Activated T-helper 2 cell treated with anti-CD3 and anti-CD28 coated beads, Interferon-gamma antibody, Interleukin-2, Interleukin-4, amounts not matched to agents 10 μg/mL and 5 μg/mL and 100 μg/mL, durations not matched to agents 14 hours and 24 hours and 36 hours (primary cell): ENCODE measurements at places on chromosomes 5 and 9. TPM values are rescaled to one million over a fixed set of nuclear protein-coding genes. Genes with fewer than 3 reads are reported as not detected.
A peak's percentile ranks its signal among the peaks of the same experiment; 100 is the strongest.

GRCh38 chr9:14356351-14357265 is 42.7 kb upstream of the NFIB start:
- no peak for DNase-seq

- no peak for DNase-seq
Observed at GRCh38 chr9:82538634-82539033, 524.3 kb downstream of the RASEF start.

DNA sequence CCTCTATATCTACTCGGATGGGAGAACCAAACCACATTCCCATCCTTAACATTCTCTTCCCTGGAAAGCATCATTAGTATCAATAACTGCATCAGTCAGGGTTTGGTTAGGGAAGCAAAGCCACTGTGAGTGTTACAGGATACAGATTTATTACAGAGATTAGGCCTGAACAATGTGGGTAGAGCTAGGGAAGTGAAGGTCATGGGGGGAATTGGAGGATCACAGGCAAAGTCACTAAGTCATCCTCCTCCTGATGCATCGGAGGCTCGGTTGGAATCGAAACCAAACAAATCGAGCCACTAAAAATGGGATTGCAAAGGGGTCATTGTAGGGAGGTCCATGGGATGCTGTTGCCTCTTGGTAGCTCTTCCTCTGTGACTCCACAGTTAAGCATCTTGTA is 61.8 kb upstream of the ZBTB43 start:
- DNase-seq: peak; percentile 0

The BAAT gene
- not detected in 2 replicates for total RNA-seq

GRCh38 chr9:109974143-109974917 is 194.3 kb downstream of the PALM2AKAP2 start:
- DNase-seq: peak; percentile 63

The ARL14EPL gene
- not detected in 2 replicates for total RNA-seq

- DNase-seq: peak; percentile 13
Observed at GRCh38 chr9:124659099-124659659, 111.9 kb downstream of the NR6A1 start.

The SLC27A6 gene
- not detected in 2 replicates for total RNA-seq

DNA sequence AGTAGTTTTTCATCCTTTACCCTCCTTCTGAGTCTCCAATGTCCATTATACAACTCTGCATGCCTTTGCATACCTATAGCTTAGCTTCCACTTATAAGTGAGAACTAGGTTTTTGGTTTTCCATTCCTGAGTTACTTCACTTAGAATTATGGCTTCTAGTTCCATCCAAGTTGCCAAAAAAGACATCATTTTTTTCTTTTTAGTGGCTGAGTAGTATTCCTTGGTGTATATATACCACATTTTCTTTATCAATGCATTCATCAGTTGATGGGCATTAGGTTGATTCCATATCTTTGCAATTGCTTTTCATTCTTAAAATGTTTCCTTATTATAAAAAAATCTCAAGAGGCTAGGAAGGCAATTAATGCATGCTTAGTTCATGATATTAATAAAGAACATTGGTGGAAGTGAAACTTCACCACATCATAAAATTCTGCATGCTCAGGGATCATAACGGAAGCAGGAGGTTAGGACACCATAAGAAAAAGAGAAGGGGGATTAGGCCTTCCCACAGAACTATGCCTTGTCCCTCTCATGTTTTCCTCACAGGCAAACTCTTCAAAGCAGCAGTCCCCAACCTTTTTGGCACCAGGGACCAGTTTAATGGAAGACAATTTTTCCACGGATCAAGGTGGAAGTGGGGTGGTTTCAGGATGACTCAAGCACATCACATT is 105.2 kb downstream of the FRMD3 start:
- no peak for DNase-seq

The SREK1 gene
- 67.8 and 69.9 TPM in 2 replicates for total RNA-seq

DNA sequence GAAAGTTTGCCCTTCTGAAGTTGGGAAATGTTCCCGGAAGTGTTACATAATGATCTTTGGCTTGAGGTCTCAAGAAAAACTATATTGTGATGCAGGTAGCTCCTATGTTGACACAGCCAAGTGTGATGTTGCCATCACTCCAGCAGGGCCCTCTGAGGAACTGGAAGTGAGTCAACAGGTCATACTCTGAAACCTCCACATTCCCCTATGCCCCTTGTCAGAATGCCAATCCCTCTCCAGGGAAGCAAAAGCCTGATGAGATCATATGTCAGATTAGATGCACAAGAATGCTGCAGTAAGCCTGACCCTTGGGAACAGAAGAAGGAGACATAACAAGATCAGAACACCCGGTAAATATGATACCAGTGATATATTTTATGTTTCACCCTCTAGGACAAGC is 66.8 kb upstream of the ITGA2 start:
- DNase-seq: no peak

GRCh38 chr9:107239474-107239873 is 43.6 kb upstream of the RAD23B start:
- DNase-seq: no peak

The INSYN2B gene
- not detected in 2 replicates for total RNA-seq

- DNase-seq: peak; percentile 14
Observed at GRCh38 chr5:55141945-55142690, 17.9 kb upstream of the GPX8 start.

The GABRA1 gene
- total RNA-seq: not detected in 2 replicates

The SOHLH1 gene
- total RNA-seq: not detected in 2 replicates

DNA sequence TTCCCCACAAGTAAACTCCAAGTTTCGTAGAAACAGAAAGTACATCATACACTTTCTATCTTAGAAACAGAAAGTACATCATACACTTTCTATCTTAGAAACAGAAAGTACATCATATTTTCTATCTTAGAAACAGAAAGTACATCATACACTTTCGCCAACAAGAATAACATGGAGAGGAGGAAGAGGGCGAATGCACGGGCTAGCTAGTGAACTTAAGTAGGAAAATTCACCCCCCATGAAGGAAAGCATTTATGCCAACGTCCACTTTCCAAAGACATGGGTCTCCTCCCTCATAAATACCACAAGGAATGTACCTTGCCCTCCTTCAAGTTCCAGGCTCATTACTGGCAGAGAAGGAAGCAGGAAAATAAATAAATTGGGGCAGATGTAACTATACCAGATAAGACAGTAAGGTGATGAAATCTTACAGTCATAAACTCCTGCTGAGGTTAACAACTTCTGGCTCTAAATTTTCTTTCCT is 64.7 kb downstream of the FRMD3 start:
- no peak for DNase-seq

DNA sequence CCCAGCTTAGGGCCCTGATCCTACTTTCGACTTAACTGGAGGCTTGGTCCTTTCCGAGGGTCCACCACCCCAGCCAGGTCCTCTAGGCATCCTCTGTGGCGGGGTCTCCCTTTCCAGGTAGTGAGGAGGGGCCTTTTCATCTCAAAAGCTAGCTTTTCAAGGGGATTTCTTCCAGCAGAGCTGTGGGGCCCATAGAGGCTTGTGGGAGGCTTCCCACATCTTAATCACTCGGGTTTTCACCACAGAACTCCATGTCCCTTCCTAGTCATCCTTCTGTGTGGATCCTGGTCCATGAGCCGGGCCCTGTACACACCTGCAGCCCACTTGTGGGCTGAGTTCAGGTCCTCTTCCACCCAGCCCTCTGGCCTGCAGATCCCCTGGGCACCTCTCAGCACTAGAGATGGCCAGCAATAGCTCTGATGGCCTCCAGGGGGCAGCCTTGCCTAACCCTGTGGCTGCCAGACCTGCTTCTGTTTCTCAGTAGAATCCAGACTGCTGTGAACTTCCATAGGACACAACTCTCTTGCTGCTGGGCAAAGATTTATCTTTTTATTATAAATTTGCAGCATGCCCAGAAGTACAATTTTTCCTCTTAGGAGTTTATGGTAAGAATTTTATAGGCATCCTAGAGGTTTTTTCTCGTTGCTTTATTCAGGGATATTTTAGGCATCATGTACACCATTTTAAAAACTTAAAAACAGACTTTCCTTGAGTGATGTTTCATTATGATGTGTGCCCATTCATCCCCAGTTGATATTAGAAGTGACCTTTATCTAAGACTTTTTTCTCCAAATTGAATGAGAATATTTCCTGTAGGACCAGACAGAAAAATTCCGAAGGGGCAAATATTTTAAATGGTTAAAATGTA is 208.9 kb downstream of the TRIO start:
- DNase-seq: peak; percentile 33

The LCN2 gene
- not detected in 2 replicates for total RNA-seq

GRCh38 chr5:68406767-68407241 is 191.2 kb downstream of the PIK3R1 start:
- DNase-seq: no peak

The SLIT3 gene
- 8.1 and 9.5 TPM in 2 replicates for total RNA-seq

DNA sequence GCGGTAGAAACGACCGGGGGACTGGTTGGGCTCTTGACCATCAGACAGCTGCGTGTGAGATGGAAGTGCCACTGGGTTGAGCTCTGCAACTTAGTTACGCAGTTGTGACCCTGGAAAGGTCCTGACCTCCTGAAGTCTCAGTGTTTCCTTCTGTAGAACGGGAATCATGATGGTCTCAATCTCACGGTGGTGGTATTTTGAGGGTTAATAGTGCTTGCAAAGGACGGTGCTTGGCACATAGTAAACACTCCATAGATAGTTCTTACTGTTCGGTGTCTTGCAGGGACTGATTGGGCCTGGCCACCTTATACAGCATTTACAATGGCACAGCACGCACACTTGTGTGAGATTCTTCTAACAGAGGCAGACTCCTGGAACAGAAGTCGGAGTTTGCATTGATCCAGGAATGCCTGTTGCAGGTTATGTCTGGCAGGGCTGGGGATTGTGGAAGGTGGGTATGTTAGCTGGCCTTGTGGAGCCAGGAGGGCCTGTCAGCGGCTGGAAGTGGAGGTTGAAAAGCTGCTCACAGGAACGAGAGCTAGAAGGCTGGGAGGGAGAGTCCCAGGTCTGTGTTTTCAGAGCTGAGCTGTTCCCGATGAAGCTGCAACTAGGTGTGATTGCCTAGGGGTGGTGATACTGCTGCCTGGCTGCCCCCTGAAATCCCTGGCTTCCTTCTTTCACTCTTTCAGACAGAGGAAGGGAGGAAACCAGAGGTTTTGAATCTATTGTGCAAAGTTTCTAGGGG is 962 bp upstream of the TXN start:
- no peak for DNase-seq

GRCh38 chr9:1013021-1013420 is 36.6 kb downstream of the DMRT3 start:
- no peak for DNase-seq

GRCh38 chr5:177367981-177368868 is 10.5 kb downstream of the RGS14 start:
- no peak for DNase-seq

- no peak for DNase-seq
Observed at GRCh38 chr5:73280821-73281746, 108.1 kb downstream of the TMEM174 start.
